Right atrium auricular region (tissue), 2 donors: ENCODE measurements at places on chromosomes 7 and 10. TPM values are rescaled to one million over a fixed set of nuclear protein-coding genes. Genes with fewer than 3 reads are reported as not detected.

FOXP2 gene
- total RNA-seq: 2.0 TPM

CALN1 gene
- total RNA-seq: not detected

ANKMY2 gene
- 33.7 TPM for total RNA-seq

MMP21 gene
- 0.28 TPM for total RNA-seq

IDI2 gene
- total RNA-seq: not detected

CCDC7 gene
- total RNA-seq: 21.9 TPM

FAM180A gene
- 5.9 TPM for total RNA-seq

RET gene
- total RNA-seq: 0.12 TPM

CPA4 gene
- 2.0 TPM for total RNA-seq

XPNPEP1 gene
- 45.2 TPM for total RNA-seq

ZCWPW1 gene
- 2.1 TPM for total RNA-seq

TRIL gene
- 0.83 TPM for total RNA-seq

NKX2-3 gene
- total RNA-seq: not detected

CC2D2B gene
- total RNA-seq: 0.98 TPM

LEP gene
- total RNA-seq: 2.2 TPM

GIMAP5 gene
- 14.5 TPM for total RNA-seq

- DNase-seq: no peak
Observed at GRCh38 chr7:23672033-23672432, 8.0 kb upstream of the FAM221A start.

DNA sequence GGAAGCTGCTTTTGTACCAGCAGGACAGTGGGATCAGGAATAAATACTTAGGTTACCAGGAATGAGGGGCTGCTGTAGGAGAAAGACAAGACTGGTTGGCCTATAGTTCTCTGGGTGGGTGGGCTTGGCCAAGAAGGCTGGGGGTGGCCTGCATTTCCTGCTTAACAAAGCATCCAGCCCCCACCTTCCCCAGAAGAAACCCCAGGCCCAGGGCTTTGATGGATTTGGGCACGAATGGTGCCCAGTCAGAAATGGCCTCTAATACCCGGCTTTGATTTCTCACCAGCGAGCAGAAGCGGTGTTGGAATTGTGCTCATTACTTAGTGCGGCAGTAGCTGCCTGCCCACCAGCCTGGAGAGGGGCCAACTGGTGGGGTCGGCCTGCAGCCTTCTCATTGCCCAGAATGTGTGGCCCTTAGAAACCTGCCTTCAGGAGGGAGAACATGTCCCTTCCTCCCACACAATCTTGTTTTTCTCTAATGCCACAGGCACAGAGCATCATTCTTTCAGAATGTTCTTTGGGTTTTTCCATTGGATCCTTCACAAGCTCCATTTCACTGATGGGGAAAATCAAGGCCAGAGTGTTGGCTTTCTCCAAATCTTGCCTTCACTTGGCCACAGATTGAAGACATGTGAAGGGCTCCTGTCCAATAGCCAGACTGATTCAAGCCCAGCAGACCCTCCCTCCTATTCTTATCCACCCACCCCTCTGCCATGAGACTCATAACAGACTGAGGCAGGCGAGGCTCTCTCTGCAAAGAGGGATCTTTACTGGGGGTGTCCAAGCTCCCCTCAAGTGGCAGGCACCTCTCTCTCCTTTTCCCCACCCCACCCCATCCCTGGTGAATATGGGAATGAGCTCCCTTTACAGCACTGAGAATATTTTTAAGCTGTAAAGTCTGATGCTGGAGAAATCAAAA is 2.5 kb downstream of the UNC5B start:
- DNase-seq: no peak

GRCh38 chr7:4683043-4683883 is 1.2 kb downstream of the FOXK1 start:
- DNase-seq: no peak

DNA sequence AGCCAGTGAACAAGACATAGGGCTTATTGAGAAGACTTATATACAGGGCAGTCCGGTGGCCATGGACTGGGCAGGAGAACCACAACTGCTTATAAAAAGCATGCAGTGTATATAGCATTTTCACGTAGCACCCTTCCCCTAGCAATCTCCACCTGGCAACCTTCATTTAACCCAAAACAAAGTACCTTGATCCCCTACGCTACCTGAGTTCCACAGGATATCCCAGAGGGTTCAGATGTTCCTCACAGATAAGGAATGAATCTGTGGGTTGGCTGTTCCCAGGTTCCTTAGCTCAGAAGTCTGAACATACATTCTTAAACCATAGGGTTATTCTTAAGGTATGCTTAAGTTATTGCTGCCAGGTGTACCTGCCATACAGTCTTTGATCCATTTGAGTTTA is 22.0 kb upstream of the TNKS2 start:
- no peak for DNase-seq

DNA sequence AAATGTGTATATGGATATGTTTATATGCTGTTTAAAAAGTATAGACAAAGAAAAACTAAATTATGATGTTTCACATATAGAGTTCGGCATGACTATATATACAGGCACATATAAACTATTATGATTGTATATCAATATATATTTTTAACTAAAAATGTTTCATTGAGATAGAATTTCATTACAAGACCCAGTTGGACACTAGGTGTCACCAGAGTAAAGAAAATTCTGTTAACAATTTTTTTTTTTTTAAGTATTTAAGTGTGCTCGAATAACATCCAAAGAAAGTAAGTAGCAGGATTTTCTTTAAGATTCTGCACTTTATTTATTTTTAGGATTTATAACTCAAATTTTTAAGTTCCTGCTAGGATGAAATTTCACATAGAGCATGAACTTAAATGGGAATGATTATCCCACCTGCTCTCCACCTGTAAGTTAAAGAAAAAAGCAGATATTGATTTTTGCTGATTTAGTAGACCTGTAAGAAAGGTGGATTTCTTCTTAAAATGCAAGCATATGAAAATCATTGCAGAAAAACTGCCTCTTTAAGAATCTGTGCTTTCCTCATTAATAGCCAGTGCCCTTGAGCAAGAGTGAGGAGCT is 961.5 kb downstream of the PCDH15 start:
- no peak for DNase-seq

DNA sequence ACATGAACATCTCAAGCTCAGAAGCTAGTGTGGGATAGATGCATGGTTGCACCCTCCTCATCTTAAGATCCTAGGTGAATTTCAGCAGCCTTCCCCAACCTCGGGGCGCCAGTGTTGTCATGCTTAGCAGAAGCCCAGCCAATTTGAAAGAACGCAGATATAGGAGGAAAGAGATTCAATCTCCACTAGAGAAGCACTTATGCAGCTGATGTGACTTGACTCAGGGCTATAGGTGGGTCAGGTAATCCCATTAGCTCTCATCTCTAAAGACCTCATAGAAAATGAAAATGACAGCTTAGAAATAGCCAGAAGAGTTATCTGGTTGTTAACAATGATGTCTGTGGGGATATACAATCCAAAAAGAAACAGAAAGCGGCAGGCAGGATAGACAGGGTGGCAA is 310.5 kb downstream of the GPAM start:
- no peak for DNase-seq

- no peak for DNase-seq
Observed at GRCh38 chr10:91389636-91390512, 20.3 kb upstream of the HECTD2 start.

DNA sequence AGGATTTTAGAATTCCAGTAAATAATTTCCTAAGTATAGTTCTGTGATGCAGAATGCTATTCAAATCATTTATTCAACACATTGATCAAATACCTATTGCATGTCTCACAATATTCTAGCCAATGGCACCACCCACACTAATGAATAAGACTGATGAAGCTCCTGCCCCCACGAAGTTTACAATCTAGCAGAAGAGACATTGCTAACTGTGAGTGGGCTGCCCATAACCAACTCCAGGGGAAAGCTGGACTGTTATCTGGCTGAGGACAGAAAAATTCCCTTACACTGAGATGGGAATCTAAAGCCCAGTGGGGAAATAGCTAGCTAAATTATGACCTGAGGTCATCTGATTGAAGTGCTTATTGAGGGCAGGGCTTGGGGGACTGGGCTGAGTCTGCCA is 128.8 kb upstream of the LYZL2 start:
- DNase-seq: no peak

- DNase-seq: no peak
Observed at GRCh38 chr10:126425032-126425431, 36.8 kb upstream of the ADAM12 start.

GRCh38 chr10:118259288-118259906 is 82.7 kb downstream of the FAM204A start:
- DNase-seq: no peak

DNA sequence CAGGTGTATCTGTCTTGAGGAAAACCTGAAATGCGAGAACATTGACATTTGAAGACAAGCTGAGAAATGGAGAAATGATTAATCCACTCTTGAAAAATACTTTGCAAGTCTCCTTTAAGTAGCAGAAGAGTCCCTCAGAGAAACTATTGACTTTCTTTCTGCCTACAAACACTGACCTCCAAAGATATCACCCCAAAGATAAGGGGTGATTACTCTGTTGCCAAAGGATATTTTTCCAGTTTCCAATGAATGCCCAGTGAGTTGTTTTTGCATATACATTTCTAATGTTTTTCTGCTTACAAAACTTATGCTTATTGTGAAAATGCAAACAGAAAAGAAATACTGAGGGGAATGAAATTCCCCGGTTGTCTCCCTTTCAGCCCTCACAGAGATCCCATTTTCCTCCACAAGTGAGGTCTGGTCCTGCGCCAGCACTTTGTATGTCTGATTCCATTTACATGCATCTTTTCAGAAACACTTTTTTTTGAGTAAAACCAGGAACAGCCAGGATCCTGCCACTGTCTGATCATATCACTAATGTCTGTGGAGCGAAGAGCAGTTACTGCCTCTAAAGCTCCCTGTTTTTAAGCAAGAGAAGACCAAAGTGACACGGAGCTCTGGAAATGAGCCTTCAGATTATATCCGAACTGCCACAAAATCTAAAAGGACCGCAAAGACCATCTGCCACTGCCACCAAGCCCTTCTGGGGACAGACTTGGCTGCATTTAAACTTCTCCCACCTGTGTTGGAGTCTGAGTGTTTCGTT is 82.9 kb upstream of the PDCD4 start:
- no peak for DNase-seq

GRCh38 chr7:8441106-8441965 is 7.9 kb downstream of the NXPH1 start:
- DNase-seq: no peak

DNA sequence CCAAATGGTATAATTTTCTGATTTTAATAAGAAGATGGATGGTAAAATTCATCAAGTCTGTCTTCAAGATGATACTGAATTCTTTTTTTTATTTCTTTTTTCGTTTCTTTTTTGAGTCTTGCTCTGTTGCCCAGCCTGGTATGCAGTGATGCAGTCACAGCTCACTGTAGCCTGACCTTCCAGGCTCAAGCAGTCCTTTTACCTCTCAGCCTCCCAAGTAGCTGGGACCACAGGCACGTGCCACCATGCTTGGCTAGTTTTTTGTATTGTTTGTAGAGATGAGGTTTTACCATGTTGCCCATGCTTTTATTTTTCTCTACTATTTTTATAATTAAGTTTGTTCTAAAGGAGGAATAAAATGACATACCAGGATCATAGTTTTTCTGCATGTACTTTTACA is 52.1 kb upstream of the HELLS start:
- no peak for DNase-seq

DNA sequence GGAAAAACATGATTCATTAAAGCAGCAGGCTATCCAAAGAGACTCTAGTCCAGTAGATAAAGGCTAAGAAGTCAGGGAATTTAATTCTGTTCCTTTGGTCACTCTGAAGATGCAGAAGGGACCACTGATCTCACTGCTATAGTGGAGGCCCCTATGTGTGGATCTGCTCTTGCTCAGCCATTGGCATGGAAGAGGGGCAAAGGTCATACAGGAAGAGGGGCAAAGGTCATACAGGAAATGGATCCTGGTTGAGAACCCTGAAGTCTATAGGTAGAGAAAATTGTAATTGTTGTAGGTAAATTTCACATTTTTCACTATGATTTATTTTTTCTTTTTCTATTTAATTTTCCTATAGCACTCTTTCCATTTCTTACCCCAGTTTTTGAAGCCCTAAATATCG is 21.6 kb downstream of the OR2AE1 start:
- DNase-seq: no peak

GRCh38 chr7:18059171-18059570 is 31.5 kb upstream of the PRPS1L1 start:
- no peak for DNase-seq

GRCh38 chr10:93711891-93712290 is 9.5 kb upstream of the FRA10AC1 start:
- no peak for DNase-seq

DNA sequence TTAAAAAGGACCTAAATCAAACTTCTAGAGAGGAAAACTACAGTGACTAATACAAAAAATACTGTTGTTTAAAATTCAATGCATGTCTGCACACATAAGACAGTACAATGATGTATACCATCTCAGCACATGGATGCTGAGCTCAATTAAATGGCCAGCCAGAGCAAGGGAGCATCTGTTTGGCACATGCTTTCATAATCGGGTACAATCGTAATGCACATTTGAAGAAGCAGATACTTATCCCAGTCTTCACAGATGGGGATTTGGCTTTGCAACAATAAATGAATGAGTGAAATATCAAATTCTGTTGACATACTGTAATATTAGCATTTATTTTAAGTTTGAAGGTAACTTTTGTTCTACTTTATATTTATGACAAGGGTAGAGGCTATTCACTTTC is 187.8 kb downstream of the CRPPA start:
- no peak for DNase-seq

- no peak for DNase-seq
Observed at GRCh38 chr10:22420787-22421517, 75.7 kb downstream of the SPAG6 start.

GRCh38 chr7:158395780-158396278 is 191.8 kb downstream of the PTPRN2 start:
- DNase-seq: no peak

GRCh38 chr7:111780527-111780926 is 218.2 kb upstream of the IMMP2L start:
- no peak for DNase-seq

- DNase-seq: no peak
Observed at GRCh38 chr10:66505003-66505657, 420.7 kb upstream of the LRRTM3 start.

DNA sequence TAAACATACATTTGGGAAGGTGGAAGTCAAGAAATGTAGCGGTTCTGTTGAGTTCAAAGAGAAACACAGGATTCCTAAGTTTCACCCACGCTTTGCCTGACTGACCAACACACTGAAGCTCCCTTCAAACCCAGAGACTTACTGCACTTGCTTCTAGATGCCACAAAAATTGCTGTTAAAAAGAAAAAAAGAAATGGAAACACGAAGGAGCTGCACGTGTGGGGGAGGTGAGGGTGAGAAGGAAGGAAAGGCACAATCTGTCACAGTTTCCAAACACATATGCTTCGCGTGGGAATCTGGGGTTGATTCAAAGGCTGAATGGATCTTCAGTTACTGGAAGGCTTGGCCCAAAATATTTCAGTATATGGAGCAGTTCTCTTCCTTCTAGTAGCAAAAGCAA is 495.6 kb downstream of the DNAJB6 start:
- no peak for DNase-seq
